Lung (tissue), 17 donors: ENCODE measurements at places on chromosomes 12 and 14. TPM values are rescaled to one million over a fixed set of nuclear protein-coding genes. Genes with fewer than 3 reads are reported as not detected.

GRCh38 chr14:55518391-55518790 lies 61.6 kb upstream of the KTN1 start:
- H3K4me3 ChIP-seq = no peak overlapping the region
- H3K36me3 ChIP-seq = no peaks in the 10 kb centered on the region
- H3K27ac ChIP-seq = no peak overlapping the region
- H3K27me3 ChIP-seq = no peaks in the 10 kb centered on the region

Gene ADAMTS20
- total RNA-seq = not detected

GRCh38 chr12:2492236-2492635 lies 302.5 kb upstream of the FKBP4 start:
- no peak overlapping the region for H3K27ac ChIP-seq
- no peak for DNase-seq
- no peaks in the 10 kb centered on the region for H3K27me3 ChIP-seq
- no peaks in the 10 kb centered on the region for H3K36me3 ChIP-seq
- no peak overlapping the region for H3K4me3 ChIP-seq

Gene CBLN3
- 4.9 TPM for total RNA-seq

Gene ACSM4
- not detected for total RNA-seq

DNA sequence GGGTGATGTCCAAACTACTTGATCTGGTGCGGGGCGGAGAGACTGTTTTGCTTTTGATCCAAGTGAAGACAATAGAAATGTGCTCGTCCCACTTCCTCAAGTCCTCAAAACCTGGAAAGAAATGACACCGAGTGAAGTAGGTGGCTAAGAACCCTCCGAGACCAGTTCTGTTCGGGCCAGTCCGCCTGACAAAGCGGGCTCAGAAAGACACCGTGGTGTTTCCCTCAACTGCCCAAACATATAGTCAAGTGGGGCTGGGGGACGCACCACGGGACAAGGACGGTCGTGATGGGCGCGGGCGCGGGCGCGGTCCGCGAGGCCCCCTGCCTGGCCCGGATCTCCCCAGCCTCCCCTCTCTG lies 1.6 kb downstream of the PHLDA1 start:
- H3K27me3 ChIP-seq = no peaks in the 10 kb centered on the region
- H3K4me3 ChIP-seq = peak overlapping the region; percentile 83
- peaks cover 21% of the 10 kb centered on the region for H3K4me1 ChIP-seq
- peak overlapping the region; percentile 97 for H3K27ac ChIP-seq
- H3K36me3 ChIP-seq = no peaks in the 10 kb centered on the region

Gene GNB3
- 3.3 TPM for total RNA-seq

Gene OVCH1
- total RNA-seq = not detected

DNA sequence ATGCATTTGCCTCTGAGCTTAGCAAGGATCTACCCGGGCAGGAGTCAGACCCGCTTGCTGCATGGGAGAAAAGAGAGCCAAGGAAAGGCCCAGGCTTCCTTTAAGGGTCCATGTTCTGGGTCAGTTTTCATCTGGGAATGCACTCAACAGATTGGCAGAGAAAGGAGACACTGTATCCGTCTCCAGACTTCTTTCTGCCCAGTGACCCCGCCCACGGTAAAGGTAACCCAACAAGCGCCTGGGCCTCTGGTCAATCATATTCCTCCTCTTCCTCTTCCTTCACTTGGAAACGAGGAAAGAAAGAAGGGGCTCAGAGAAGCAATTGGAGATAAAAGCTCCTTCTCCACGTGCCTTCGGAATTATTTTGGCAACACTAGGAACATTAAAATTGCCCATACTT lies 27.1 kb upstream of the TCP11L2 start:
- H3K36me3 ChIP-seq = no peaks in the 10 kb centered on the region
- no peak for DNase-seq
- H3K4me3 ChIP-seq = no peak overlapping the region
- no peaks in the 10 kb centered on the region for H3K27me3 ChIP-seq
- no peaks in the 10 kb centered on the region for H3K4me1 ChIP-seq

Gene CLEC2B
- 14.1 TPM for total RNA-seq

DNA sequence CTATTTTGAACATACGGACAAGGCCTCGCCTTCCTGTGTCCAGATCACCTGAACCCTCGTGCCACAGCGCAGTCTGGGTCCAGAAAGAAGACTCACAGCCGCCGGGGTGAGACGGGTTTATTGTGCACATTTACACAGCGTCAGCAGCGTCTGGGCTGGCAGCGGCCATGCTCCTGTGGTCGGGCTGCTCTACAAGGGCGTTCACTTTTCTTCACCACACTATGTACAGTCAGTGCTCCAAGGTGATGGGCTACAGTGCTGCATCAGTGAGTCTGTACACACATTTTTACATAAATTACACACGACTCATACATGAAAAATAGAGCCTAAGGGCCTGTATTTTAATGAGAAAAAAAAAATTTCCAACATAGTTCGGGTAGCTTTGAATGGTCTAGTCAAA lies 18.0 kb downstream of the ZFYVE21 start:
- no peak overlapping the region for H3K27ac ChIP-seq
- H3K36me3 ChIP-seq = peaks cover 18% of the 10 kb centered on the region
- no peaks in the 10 kb centered on the region for H3K27me3 ChIP-seq
- H3K4me1 ChIP-seq = peaks cover 6% of the 10 kb centered on the region
- no peak for DNase-seq
- no peak overlapping the region for H3K4me3 ChIP-seq

DNA sequence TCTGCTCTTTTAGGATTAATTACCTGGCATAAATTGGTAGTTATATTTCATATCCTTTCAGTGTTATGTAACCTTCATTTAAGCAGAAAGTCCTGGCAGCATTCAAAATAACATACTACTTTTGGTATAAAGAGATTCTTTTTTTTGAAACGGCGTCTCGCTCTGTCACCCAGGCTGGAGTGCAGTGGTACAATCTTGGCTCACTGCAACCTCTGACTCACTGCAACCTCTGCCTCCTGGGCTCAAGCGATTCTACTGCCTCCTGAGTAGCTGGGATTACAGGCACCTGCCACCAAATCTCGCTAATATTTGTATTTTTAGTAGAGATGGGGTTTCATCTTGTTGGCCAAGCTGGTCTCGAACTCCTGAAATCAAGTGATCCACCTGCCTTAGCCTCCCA lies 9.2 kb downstream of the KTN1 start:
- no peaks in the 10 kb centered on the region for H3K27me3 ChIP-seq
- H3K36me3 ChIP-seq = no peaks in the 10 kb centered on the region
- H3K27ac ChIP-seq = no peak overlapping the region
- DNase-seq = no peak
- H3K4me3 ChIP-seq = no peak overlapping the region

- no peak overlapping the region for H3K27ac ChIP-seq
- H3K27me3 ChIP-seq = peaks cover 3% of the 10 kb centered on the region
- H3K4me3 ChIP-seq = no peak overlapping the region
Observed at GRCh38 chr12:48985901-48986300, 7.8 kb downstream of the WNT1 start.

GRCh38 chr14:81402123-81402495 lies 2.0 kb upstream of the STON2 start:
- H3K27ac ChIP-seq = no peak overlapping the region
- H3K4me1 ChIP-seq = no peaks in the 10 kb centered on the region
- H3K36me3 ChIP-seq = no peaks in the 10 kb centered on the region
- DNase-seq = no peak

DNA sequence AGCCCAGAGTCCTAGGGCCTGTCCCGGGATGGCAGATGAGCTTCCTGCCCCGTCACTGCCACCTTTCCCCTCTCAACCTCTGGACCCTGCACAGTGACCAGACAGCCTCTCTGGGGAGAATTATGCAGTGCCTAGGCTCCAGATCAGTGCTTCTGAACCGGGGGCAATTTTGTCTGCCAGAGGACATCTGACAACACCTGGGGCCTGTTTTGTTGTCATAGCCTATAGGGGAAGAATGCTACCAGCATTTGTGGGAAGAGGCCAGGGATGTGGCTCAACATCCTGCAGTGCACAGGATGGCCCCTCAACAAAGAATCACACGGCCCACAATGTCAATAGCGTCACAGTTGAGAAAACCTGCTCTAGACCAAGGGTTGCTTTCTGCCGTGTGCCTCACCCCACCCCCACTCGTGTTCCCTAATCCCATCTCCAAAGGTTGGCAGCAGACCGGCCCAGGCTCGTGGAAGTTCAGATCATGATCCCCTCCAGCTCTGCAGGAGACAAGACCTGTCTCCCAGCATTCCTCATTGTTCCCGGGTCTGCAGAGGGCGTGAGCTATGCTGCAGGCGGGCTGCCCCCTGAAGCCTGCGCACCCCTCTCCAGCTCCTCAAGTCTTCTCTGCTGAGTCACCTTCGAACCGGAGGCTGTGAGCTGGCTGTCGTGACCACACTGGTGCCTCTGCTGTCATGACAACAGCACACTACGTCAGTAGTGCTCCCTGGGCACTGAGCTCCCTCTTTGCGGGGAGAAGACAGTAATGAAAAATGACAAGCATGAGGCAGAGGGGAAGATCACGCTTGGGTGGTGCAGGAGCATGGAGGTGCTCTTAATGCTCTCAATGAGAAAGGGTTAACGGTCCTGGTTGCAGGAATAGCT lies 2.0 kb upstream of the GAPDH start:
- H3K36me3 ChIP-seq = no peaks in the 10 kb centered on the region
- DNase-seq = peak; percentile 73
- no peak overlapping the region for H3K4me3 ChIP-seq
- peaks cover 16% of the 10 kb centered on the region for H3K4me1 ChIP-seq

Gene ANG
- total RNA-seq = 16.3 TPM

DNA sequence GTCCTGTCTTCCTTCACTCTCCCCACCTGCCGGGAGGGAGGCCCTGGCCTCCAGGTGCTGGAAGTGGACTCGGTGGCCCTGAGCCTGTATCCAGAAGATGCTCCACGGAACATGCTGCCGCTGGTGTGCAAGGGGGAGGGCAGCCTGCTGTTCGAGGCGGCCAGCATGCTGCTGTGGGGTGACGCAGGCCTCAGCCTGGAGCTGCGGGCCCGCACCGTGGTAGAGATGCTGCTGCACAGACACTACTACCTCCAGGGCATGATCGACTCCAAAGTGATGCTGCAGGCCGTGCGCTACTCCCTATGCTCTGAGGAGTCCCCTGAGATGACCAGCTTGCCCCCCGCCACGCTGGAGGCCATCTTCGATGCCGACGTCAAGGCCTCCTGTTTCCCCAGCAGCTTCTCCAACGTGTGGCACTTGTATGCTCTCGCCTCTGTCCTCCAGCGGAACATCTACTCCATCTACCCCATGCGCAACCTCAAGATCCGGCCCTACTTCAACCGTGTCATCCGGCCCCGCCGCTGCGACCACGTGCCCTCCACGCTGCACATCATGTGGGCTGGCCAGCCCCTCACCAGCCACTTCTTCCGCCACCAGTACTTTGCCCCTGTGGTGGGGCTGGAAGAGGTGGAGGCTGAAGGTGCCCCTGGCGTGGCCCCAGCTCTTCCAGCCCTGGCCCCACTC lies 8.8 kb downstream of the VRTN start:
- no peaks in the 10 kb centered on the region for H3K36me3 ChIP-seq
- DNase-seq = no peak
- H3K27ac ChIP-seq = no peak overlapping the region
- H3K4me1 ChIP-seq = no peaks in the 10 kb centered on the region
- no peaks in the 10 kb centered on the region for H3K27me3 ChIP-seq

- H3K27ac ChIP-seq = peak overlapping the region; percentile 42
- H3K36me3 ChIP-seq = peaks cover 18% of the 10 kb centered on the region
- peaks cover 26% of the 10 kb centered on the region for H3K4me1 ChIP-seq
Observed at GRCh38 chr12:108850854-108851573, 6.4 kb downstream of the SSH1 start.

Gene CCDC196
- not detected for total RNA-seq

DNA sequence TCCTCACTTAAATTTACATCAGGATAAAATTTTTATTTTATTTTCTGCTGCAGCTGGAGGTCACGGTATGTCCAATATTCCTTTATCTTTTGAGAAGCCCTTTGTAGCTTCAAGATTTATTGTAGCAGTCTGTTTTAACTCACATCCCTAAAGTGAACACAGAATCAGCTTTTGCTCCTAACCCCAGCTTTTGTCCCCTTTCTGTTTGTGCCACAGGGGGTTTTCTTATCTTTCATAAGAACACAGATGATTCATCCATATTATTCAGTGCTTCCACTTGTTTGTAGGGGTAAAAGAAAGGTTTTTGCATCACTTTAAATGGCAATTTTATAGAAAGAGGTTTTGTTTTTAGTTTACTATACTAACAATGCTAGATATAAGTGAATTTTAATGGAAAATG lies 21.8 kb upstream of the PIK3C2G start:
- H3K4me3 ChIP-seq = no peak overlapping the region
- H3K27me3 ChIP-seq = no peaks in the 10 kb centered on the region
- no peaks in the 10 kb centered on the region for H3K36me3 ChIP-seq
- H3K27ac ChIP-seq = no peak overlapping the region
- no peak for DNase-seq

Gene ART4
- 1.1 TPM for total RNA-seq

GRCh38 chr14:103118018-103118662 lies 5.1 kb upstream of the TNFAIP2 start:
- DNase-seq = peak; percentile 80
- H3K27ac ChIP-seq = peak overlapping the region; percentile 22
- H3K27me3 ChIP-seq = no peaks in the 10 kb centered on the region
- H3K4me3 ChIP-seq = no peak overlapping the region
- peaks cover 24% of the 10 kb centered on the region for H3K4me1 ChIP-seq

Gene PIWIL1
- total RNA-seq = not detected

Gene RNU6-8
- total RNA-seq = not detected

DNA sequence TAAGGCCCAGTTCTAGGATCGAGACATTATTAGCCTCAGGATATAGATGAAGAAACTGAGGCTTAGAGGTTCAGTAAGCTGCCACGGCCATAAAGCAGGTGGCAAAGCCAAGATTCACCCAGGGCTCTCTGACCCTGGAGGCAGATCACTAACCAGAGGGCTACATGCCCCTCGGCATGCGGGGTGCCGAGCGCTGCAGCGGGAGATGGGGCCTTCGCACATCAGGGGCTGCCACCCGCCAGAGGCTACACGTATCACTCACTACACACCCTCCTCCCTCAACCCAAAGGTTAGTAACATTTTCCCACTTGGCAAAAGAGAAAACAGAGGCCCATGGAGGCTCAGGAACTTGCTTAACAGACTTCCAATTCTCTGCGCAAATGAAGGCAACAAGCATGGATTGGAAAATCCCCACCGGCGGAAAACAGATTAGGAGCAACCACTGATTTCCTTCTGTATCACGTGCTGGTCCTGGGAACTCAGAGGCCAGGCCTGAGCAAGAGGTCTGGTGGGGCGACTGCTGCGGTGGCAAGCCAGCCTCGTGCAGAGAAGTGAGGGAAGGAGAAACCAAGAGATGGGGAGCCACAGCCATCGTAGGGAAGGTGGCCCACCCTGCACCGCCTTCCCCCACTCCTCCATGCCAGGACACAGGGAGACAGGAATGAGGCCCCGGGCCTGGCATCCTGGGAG lies 6.0 kb downstream of the CCDC85C start:
- DNase-seq = no peak
- H3K27ac ChIP-seq = peak overlapping the region; percentile 36
- H3K4me1 ChIP-seq = peaks cover 8% of the 10 kb centered on the region
- H3K27me3 ChIP-seq = peaks cover 4% of the 10 kb centered on the region
- no peaks in the 10 kb centered on the region for H3K36me3 ChIP-seq

- no peak overlapping the region for H3K27ac ChIP-seq
- H3K36me3 ChIP-seq = peaks cover 3% of the 10 kb centered on the region
- no peaks in the 10 kb centered on the region for H3K4me1 ChIP-seq
- DNase-seq = no peak
- H3K27me3 ChIP-seq = no peaks in the 10 kb centered on the region
- no peak overlapping the region for H3K4me3 ChIP-seq
Observed at GRCh38 chr12:56234746-56235436, 5.0 kb downstream of the SLC39A5 start.

- no peak for DNase-seq
- no peaks in the 10 kb centered on the region for H3K27me3 ChIP-seq
- H3K4me3 ChIP-seq = no peak overlapping the region
- H3K36me3 ChIP-seq = no peaks in the 10 kb centered on the region
- peaks cover 5% of the 10 kb centered on the region for H3K4me1 ChIP-seq
Observed at GRCh38 chr12:54684636-54685630, 36.8 kb upstream of the DCD start.
